Kidney (tissue), 22 donors: ENCODE measurements at places on chromosomes 11 and 22. TPM values are rescaled to one million over a fixed set of nuclear protein-coding genes. Genes with fewer than 3 reads are reported as not detected.

The UBE4A gene
- total RNA-seq: 39.2 TPM

The EIF3M gene
- 168 TPM for total RNA-seq

The C1QTNF4 gene
- 0.25 TPM for total RNA-seq

DNA sequence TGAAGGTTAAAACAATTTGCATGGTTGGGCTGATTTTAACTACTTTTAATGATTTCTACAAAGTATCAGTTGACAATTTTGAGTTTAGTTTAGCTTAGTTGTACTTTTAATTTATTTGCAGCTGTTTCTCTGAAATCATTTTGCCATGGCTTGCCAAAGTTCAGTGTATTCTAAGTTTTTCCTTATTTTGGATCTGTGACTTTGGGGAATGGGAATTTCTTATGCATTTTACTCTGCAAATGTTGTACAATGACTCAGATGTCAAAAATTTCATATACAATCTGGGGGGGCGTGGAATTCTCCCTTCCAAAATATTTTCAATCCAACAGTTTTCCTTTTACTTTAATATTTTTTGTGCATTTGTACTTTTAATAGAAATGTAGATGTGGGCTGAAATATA is 8.9 kb upstream of the DCHS1 start:
- no peak for DNase-seq

DNA sequence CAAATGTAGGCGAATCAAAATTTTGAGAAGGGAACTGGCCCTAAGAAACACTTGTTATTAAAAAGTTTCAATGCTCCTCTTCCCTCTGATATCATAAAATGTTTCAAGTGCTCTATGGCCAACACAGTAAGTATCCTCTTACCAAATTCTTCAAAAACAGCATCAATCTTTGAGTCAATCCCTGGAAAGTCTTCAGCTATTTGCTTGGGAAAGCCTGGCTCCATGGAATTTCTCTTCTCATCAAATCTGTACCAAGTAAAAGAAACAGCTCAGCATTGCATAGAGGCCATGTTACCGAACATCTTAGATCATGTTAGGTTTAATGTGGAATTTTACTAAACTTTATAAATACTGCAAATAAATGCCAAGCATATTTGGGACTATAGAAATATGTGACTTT is 6.3 kb downstream of the MMP3 start:
- no peak for DNase-seq

DNA sequence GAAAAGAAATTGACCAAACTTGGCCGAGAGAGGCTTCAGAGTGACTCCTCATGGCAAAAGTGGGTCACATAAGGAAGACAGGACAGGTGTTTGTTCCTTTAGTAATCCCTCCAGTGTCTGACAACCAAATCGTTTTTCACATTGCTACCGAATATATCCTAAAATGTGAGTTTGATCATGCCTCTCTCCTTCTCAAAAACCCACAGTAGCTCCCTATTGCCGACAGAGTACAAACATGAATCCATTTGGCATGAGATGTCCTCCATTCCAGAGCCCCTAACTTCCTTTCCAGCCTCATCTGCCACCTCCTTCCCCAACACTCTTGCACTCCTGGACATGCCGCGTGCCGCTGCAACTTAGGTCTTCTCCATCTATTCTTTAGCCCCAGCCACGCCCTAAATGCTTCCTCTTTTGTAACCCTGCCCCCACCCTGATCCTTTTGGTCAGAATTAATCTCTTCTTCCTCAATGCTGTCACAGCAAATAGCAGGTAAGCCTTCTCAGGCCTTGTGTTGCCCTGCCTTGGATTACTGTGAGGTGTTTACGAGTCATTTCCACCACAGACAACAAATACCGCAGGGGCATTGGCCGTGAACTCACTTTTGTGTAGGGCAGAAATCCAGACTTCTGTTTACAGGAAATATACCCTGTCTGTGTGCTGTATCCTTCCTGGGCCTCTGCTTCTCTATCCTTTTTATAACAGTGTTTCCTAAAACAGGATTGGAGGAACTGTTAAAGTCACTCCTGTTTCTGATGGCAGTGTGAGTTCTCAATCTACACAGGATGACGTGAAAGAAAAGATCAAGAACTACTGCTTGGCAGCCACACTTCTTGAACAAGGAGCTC is 66.0 kb upstream of the FTH1 start:
- DNase-seq: no peak

DNA sequence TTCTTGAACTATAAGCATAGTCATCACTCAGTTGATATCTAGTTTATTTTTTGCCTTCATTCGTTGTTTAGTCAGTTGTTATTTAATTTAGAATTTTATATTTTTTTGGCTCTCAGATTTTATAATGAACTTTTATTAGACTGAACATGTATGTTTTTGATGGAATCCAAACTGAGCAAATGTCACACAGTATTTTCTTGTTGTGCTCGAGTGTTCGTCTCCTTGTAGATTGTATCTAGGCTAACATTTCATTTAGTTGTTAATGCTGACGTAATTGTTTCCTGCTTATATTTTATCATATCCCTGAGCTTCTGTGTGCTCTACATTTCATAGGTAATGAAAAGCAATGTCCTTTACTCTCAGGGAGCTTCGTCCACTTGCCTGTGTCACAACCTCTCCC is 286.2 kb downstream of the TMEM135 start:
- DNase-seq: no peak

DNA sequence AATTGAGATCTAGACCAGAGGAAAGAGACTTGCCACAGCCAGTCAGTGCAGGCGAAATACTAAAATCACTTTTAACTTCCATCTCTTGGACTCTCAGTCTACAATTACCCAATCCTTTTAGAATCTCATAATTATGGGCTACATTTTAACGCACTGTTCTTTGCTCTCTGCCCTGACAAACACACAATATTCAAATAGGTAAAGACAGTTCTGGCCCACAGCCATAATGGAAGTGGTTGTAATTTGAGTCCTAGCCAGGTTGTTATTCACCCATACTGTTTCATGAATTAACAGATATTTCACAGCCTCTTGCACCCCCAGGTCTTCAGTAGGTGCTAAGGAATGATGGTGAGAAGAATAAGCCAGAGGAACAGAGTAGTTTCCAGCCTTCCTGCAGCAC is 830 bp downstream of the C11orf97 start:
- DNase-seq: no peak

DNA sequence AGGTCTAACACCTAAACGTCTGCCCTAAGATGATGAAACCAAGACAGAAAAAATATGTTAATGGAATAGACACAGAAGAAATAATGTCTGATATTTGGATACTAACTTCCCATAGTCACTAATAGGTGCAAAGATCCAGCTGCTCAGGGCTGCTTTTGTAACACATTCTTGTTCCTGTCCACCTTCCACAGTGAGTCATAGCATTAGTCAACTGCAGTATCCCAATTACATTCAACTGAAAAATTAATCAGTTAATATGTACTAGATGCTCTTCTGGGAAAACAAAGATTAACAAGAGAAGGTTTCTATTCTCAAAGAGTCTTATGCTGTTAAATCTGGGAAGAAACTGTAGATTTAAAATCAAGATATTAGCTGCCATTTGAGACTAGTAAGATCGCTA is 47.6 kb downstream of the HEPHL1 start:
- DNase-seq: no peak
